ENCODE measurements at places on chromosomes 5 and 9.

DNA sequence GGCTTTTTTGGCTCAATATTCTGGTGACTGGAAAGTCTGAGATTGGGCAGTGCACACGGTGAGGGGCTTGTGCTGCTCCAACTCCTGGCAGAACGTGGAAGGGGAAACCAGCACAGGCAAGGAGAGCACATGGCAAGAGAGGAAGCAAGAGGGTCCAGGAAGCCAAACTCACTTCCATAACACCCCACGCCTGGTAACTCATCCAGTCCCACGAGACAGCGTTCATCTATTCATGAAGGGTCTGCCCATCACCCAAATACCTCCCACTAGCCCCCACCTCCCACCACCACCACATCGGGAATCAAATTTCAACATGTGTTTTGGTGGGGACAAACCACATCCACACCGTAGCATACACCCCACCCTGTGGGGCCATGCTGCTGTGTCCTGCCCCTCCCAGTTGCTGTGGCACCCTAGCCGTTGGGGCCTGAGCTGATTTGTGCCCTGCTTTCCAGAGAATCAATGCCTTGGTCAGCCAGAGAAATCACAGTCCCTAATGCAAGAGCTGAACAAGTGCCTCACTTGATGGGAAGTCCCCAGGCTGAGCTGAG is 27.3 kb downstream of the PROP1 start:
- no peak for DNase-seq

- DNase-seq = no peak
These were observed 22.2 kb downstream of the LRSAM1 start for GRCh38 chr9:127473501-127473900.

DNA sequence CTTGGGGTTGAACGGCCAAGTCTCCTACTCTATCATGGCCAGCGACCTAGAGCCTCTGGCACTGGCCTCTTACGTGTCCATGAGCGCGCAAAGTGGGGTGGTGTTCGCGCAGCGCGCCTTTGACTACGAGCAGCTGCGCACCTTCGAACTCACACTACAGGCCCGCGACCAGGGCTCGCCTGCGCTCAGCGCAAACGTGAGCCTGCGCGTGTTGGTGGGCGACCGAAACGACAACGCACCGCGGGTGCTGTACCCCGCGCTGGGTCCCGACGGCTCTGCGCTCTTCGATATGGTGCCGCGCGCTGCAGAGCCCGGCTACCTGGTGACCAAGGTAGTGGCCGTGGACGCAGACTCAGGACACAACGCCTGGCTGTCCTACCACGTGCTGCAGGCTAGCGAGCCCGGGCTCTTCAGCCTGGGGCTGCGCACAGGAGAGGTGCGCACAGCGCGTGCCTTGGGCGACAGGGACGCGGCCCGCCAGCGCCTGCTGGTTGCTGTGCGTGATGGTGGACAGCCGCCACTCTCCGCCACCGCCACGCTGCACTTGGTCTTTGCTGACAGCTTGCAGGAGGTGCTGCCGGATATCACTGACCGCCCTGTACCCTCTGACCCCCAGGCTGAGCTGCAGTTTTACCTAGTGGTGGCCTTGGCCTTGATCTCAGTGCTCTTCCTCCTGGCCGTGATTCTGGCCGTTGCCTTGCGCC is 2.0 kb downstream of the PCDHGB5 start:
- no peak for DNase-seq

- no peak for DNase-seq
These were observed 66.8 kb downstream of the SLC38A9 start for GRCh38 chr5:55645304-55645703.

GRCh38 chr5:116442095-116442534 is 132.5 kb downstream of the SEMA6A start:
- DNase-seq = no peak

DNA sequence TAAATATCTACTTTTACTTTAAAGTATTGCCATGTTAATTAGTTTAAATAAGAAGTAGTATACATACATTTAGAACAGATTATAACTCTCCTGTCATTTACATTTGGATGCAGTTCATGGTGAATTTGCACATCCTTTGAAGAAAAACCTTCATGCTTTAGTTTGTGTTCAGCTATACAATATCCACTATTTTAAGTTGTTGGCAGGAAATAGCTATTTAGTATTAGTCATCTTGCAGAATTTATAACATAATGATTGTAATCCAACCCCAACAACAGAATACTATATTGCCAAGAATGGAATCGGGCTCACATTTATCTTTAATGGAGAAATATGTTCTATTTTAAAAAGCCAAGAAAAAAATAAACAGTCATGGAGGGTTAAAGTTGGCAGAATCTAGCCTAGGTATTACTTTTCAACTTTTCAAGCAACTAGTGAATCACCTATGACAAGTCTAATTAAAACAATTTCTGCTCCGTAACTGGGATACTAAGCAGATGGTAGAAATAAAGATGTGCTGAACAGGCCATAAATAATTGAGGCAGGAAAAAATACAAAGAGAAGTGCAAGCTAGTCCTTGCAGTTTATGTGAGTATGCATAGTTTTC is 1170.6 kb upstream of the NUDT12 start:
- no peak for DNase-seq

DNA sequence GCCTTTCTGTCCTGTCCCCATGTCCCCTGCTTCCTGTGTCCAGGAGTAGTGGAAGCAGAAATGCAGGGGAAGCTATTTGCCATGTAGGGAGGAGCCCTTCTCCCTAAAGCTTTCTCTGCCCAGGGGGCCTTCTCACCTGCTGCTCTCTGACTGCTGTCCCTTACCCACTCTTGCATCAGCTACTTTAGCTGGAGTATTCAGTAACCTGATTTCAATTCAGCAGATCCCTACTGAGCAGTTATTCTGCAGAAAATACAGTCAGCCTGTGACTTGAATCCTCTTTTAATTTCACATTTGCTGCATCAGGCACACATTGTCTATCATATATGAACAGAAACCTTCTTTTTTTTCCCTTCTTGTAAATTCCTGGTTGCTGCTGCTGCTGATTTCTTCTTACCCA is 90.4 kb downstream of the MVB12B start:
- no peak for DNase-seq

GRCh38 chr9:108136656-108137055 is 647.1 kb upstream of the KLF4 start:
- no peak for DNase-seq

DNA sequence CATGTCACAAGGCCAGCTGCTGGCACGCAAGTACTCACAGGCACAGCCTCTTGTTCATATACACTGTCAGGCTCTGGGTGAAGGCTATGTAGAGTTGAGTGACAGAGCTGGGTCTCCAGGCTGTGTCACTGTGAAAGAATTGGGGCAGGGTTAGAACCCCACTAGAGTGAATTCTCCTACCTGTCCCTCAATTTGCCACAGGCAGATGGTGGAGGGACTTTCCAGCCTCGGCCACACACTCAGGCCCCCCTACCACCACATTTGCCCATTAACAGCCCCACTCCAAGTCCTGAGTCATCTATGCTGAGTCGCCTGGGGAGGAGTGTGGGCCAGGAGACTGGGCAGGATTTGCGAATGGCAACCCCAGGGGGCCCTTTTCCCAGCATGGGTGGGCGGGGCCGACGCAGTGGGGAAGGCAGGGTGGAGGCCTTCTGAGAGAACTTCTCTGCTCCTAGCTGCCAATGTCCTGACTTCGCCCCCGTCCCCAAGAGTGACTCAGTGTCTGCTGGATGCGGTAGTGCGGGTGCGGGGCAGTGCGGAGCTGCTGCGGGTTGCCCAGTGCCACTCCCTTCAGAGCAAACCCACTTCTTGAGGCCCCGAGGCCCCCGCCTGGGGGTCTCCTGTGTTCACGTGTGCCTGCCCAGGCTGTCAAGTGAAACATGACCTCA is 50.3 kb upstream of the PSD2 start:
- peak; percentile 75 for DNase-seq

DNA sequence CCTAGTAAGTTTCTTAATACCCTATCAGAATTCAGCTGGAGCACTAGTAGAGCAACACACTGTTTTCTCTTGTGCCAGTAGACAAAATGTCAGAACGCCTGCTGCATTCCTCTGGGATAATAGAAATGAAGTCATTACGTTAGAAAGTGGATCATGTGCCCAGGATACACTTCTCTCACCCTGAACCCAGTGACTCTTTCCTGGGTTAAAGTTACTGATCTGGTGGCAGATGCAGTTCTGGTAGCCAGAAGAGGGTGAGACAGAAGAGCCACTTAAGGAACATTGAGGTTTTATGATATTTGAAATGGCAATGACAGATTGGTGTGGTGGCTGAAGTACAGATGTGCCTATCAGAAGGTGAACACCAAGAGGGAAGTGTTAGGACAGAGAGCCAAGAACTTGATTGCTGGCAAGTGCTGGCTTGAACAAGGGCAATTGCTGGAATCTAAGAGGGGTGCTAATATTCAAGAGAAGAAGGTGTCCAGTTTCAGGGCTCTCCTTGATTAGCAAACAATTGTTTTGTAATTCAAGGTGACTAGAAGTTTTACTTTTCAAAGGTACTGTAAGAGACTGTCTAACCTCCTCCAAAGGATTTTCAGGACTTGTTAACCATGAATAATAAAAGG is 93.7 kb upstream of the ERBIN start:
- no peak for DNase-seq

- DNase-seq = no peak
These were observed 399 bp downstream of the NDUFA2 start for GRCh38 chr5:140647042-140647419.

DNA sequence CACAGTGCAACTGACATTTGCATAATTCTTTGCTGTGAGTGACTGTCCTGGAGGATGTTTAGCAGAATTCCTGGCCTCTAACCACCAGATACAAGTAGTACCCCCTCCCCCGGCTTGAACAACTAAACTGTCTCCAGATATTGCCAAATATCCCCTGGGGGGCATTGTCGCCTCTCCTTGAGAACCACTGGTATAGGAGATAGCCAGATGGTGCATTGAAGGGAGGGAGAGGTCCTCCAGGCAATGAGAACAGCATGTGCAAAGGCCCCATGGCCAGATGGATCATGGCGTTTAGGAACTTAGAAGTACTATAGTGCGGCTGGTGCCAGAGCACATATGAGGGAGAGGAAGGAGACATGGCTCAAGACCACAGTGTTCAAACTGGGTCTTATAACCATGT is 18.9 kb upstream of the ORM1 start:
- DNase-seq = no peak

DNA sequence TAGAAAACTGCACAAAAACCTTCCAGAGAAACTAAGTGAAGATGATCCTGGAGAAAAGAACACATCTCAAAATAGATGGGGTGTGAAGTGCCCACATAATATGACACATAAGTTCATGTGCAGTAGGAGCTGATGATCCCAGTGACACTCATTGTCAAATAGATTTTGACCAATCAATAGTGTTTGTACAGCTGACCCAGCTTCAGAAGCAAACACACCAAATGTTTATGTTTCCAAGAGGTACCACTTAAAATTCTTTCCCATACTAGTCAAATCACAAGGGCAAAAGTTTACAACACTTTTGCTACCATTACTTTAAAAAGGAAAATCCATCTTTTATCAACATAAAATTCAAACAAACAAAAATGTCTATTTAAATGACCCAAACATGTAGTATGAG is 175.0 kb downstream of the MLLT3 start:
- no peak for DNase-seq

- peak; percentile 4 for DNase-seq
These were observed 150.1 kb downstream of the KDM4C start for GRCh38 chr9:6907772-6908381.

- no peak for DNase-seq
These were observed 35.2 kb downstream of the INSYN2B start for GRCh38 chr5:169944922-169945680.

GRCh38 chr5:175460126-175460525 is 16.1 kb upstream of the DRD1 start:
- no peak for DNase-seq

DNA sequence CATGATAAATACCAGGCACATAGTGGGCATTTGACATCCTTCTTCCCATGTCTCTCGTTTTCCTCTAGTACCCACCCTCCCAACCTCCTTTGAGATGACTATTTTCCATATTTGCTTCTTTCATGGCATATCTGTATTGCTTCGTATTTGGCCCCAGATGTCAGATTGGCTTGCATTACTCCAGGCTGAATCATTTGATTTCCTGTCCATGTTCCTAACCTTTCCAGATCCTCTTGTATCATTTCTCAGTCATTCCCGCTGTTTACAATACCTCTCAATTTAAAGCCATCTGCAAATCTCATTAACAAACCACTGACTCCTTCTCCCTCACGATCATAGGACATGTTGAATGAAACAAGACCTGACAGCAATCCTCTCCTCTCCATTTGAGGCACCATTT is 19.9 kb downstream of the MTX3 start:
- DNase-seq = peak; percentile 49

DNA sequence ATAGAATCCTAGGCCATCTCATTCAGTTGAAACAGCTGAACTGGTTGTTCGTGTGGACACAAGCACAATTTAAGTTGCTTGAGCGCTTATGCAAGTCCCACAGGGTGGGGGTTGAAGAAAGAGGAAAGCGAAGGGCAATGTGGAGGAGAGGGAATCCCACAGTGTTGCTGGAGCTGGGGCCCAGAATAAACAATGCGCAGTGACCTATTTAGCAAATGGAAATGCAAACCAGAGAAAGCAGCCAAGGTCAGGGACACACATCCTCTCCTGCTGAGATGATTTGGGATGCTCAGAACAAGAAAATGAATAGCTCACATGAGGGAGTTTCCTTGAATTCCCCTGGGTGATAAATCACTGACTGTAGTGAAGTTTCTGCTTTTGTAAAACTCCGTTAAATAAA is 838.3 kb downstream of the TLE4 start:
- no peak for DNase-seq

GRCh38 chr5:52655163-52655562 is 132.6 kb upstream of the ITGA1 start:
- DNase-seq = no peak

GRCh38 chr5:177310757-177311391 is 824 bp downstream of the MXD3 start:
- no peak for DNase-seq

DNA sequence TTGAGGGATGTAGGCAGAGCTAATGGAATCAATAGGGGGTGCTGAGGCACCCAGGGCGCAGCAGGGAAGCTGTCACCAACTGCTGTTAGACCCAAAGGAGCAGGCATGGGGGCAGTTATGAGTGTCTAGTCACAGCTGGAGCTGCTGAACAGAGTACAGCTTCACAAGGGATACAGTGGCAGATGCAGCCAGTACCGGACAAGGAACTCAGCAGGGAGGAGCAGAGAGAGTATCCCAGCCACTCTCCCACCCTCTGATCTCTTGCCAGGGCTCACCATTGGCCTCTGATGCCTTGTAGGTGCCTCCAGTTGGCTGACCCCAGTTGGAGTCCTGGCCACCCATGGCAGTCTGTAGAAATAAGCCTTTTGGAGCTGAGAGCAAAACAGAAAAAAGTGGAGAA is 42.6 kb upstream of the HSPB3 start:
- no peak for DNase-seq

DNA sequence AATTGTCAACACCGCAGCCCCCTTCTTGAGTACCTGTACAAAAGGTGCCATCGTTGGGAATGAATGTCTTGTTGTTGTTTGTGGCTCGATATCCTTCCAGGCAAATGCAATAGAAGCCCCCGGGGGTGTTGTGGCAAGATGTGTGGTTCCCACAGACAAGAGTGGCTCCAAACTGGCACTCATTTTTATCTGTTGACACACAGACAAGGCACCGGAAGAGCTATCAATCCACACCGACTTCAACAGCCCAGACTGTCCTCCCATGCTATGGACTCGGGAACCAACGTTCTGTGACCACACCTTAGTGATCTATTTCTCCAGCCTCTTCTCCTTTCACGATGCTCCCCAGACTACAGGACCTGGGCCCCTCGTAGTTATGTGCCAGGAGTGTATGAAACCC is 25.9 kb downstream of the SUSD1 start:
- no peak for DNase-seq
